ENCODE measurements at places on chromosomes 5 and 9.
A peak's percentile ranks its signal among the peaks of the same experiment; 100 is the strongest.

DNA sequence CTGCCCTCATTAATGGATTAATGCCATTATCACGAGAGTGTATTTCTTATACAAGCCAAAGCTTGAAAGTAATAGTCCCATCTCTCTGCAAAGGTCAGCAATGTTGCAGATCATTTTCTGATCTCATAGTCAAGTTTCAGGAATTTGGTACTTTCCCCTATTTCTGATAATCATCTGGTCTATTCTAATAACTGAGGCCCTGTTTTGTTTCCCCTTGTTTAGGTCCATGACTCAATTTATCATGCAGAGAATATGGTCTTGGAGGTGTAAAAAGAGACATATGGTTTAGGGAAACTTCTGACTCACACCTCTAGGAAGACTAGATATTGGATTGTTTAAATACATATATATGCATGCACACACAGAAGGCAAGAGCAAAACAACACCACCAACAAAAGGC lies 339.3 kb upstream of the NUDT12 start:
- no peak for DNase-seq

DNA sequence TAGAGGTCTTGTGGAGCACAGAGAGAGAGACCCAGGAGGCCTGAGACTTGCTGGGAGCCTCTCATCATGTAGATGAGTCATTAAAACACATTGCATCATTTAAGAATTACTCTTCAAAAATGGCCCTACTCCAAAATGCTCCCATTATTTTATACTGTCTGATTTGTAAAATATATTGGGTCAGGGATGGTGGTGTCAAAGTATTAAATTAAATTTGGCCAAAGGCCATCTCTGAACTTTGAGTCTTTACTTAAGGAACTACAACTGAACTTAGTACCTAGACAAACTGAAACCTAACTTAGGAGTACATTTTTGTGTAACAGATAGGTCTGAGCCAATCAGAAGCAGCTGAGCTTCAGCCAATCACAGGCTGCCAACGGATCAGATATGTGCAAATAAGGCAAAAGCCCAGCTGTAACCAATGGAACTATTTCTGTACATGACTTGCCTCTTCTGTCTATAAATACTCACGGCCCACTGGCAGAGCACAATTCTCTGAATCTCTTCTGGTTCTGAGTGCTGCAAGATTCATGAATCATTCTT lies 657.2 kb downstream of the TLE1 start:
- no peak for DNase-seq

DNA sequence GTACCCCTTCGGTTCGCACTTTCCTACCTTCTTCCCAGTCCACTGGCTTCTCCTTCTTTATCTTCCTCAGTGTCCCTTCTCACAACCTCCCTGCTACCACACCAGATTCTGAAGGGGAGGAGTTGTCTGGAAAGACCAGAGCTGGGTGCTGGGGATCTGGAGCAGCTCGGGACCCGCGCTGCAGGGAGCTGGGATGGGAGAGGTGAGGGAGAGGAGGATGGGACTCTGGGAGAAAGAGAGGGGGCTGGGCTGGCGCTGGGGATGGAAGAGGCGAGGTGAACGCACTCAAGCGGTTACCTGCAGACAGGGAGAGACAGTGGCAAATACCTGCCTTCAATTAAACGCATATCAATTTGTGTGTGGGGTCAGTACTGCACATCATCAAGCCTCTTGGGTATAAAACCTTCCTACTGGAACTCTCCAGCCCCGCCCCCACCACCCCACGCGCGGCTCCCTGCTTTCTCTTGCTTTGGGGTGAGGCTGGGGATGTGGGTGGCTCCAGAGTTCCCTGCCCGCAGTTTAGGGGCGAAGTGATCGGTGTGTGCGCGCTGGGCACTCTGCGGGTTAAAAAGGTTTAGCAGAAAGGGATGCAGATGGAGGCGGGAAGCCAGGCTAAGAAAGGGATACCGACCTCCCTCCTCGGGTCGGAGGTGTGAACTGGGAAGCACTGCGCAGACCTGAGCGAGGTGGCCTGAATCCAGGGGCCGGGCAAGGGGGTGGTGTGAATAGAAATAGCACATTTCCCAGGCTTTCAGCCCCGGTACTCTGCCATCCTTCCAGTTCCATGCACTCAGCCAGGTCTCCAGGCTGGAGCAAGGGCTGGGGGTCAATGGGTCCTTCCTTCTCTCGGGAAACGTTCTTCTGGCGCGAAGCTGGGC lies 977 bp upstream of the PAM start:
- no peak for DNase-seq

DNA sequence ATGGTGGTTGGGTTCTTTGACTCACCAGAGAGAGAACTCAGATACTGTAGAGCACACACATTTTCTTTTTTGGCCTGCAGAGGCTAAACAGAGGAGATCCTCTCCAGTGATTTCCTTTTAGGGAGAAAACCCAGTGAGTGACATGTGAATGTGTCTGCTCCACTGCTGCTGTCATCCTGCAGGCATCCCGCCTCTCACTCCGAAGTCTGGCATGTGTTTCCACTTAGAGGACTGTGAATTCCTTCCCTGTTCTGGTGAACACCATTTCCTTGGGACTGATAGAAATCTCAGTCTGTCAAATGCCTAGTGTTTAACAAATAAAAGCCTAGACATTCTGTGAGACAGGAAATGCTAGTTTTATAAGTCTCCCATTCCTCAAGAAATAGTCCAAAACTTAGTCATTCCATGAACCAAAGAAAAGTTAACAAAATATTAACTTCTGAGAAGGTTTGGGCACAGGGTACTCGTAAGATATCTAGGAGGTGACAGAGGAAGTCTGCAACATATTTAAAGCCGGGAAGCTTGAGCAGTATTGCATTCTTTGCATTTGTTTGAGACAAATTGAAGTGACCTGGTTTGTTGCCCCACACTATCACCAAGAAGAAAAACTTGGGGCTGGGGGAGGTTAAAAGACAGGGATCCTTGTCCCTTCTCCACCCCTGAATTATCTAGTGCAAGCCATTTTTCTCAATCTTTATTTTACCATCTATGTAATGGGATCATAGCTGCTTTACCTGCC lies 74.9 kb upstream of the NIPAL4 start:
- no peak for DNase-seq

- no peak for DNase-seq
These were observed 22.4 kb downstream of the UTP15 start for GRCh38 chr5:73587923-73588322.

GRCh38 chr9:10265153-10265631 lies 347.6 kb downstream of the PTPRD start:
- DNase-seq: no peak

- DNase-seq: no peak
These were observed 175.9 kb downstream of the MAN2A1 start for GRCh38 chr5:109865637-109866036.

- no peak for DNase-seq
These were observed 347.5 kb upstream of the DAB2 start for GRCh38 chr5:39772307-39772706.

GRCh38 chr9:129486756-129487657 lies 133.9 kb downstream of the C9orf50 start:
- no peak for DNase-seq

DNA sequence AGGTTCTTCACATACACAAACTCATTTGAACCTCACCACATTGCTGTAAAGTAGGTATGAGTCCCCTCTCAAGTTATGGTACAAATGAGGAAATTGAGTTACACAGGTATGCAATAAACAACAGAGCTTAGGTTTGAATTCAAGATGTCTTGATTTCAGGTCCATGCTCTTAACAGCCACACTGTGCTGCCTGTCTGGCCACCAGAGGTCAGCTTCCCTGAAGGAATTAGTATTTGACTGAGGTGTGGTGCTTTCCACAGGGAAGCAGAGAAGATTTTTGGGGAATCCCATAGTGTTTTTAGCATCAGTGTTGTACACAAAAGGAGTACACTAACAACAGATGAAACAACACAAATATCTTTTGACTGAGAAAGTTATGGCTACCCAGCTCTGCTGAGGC lies 94.4 kb upstream of the ITGA1 start:
- peak; percentile 29 for DNase-seq

DNA sequence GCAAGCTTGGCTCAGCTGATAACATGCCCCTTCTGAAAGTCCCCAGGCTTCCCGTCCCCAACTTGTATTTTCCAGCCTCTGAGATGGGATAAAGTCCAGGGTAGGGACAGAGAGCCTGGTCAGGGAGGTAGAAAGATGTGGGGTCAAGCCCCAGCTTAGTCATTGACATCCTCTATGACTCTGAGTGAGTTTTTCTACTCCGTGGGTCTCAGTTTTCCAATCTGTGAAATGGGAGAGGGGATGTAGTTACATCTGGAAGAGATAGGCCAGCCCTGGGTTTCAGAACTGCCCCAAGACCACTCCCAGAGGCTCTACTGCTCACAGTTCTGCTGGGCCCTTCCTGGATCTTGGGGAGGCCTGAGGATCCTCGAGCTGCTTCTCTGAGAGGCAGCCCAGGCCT lies 3.1 kb downstream of the GPRIN1 start:
- no peak for DNase-seq

DNA sequence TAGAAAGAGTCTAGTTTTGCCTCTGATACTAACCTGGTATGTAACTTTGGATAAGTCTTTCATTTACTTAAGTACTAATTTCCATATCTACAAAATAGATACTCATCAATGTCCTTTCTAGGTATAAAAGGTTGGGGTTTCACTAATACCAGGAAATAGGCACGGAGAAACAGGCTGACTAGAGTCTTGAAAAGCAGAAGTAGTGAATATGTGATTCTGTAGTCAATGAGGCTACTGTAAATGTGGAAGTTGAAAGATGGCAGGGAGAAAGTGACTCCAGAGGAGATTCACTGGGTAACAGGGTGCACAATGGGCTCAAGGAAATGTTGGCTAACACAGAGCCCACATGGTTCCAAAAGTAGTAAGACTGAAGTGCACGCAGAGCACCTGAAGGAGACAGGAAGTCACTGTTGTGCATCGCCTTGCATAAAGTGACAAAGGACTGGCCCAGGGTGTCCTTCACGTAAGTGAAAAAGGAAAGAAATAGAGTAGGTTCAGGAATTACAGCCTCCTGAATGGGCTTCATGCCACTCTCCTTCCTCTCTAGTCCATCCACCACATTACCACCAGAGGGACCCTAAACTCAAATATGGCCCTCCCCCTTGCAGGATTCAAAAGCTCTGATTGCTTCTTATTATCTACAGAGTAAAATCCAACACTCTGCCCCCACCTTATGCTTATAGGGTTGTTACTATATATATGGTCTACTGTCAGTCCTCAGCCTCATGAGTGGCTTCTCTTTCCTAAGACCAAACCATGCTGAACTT lies 288.0 kb upstream of the SMARCA2 start:
- no peak for DNase-seq

DNA sequence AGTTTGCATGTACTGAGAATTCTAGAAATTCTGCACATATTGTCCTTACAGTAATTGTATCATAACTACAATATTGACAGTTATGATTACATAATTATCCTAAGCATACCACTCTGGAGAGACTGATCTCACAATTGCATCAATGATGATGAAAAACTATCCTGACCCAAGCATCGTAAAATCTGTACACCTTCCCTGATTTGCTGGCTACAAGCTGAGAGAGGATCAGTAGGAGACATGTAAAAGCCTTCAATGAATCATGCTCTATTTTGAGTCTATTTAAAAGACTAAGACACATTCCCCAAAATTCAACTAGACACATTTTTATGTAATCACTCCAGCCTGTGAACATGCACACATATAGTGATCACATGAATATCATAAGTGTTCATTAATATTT lies 1833.8 kb downstream of the EFNA5 start:
- no peak for DNase-seq

GRCh38 chr5:178895615-178896571 lies at the start of gene ZFP2:
TSS of gene ZFP2 (plus strand) at chr5:178895913. CDS start at chr5:178931314, 35,401 bp downstream.
- peak; percentile 9 for DNase-seq

DNA sequence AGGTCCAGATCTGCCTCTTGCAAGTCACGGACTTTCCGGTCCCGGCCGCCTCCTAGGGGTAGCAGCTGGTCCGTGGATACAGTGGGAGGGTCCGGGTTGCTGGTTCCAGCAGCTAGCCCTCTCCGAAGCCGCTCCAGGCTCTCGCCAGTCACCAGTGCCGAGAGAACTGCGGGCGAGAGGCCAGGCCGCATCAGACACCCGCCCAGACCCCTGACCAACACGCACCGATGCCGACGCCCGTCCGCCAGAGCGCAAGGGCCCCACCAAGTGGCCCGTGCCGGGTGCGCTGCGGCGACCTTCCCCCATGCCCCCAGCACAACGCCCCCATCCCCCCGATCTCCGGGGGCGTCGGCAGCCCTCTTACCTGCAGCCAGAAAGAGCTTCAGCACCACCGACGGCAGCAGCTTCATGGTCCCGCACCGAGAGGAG lies 470 bp downstream of the HBEGF start:
- DNase-seq: peak; percentile 48

DNA sequence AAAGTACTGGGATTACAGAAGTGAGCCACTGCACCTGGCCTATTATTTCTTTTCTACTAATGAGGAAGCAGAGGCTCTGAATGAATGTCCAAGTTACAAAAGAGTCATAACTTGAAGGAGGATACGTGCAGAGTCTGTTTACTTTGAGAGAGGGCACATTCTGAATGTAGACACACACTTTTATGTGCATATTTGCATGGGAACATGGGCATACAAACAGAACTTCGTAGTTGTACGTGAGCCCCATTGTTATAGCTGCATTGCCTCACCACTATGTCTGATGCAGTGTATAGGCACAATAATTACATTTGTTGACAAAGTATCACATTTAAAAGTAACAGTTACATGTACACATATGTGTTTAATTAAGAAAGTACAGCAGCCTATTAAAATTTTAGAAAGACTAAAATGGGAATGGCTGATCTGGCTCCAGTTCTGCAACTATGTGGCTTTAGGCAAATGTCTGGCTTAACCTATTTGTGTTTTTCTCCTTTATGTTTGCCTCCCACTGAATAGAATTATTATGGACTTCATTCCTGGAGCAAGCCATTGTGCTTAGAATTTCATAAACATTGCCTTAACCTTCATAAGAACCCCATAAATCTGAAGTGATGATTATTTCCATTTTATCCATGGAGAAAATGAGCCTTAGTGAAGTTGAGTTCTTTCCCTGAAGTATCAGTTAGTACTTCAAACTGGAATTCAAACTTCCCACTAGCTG lies 3.0 kb upstream of the DPYSL3 start:
- no peak for DNase-seq

DNA sequence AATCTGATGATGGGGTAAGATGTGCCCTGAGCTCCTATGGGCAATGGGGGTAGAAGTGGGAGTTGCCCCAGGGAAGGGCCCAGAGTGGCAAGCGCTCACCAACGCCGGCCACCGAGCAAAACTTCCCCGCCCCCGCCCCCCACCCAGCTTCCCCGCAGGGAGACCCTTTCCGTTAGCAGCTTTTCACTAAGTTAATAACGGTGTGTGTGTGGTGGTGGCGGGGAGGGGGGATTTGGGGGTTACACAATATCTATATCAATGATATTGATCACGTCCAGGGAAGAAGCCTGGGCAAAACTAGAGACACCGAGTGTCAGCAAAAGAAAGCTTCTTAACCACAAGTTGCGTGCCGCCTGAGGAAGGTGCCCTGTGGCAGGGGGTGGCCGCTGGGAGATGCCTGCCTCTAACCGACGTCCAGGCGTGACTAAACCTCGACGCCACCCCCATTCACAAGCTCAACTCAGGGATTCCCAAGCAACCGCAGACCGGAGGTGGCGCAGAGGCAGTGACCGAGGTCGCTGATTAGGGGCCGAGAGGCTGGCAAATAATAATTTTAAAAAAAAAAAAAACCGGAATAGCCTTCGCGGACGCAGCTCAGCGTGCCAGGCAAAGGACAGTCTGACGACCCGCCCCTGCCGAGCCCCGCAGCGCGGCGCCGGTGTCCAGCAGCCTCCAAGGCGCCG lies 222.6 kb downstream of the MEF2C start:
- no peak for DNase-seq
